Activated T-cell treated with anti-CD3 and anti-CD28 coated beads, Interleukin-2, amount 50 U/mL, for 72 hours (primary cell): ENCODE measurements at places on chromosomes 4 and X. TPM values are rescaled to one million over a fixed set of nuclear protein-coding genes. Genes with fewer than 3 reads are reported as not detected.
A peak's percentile ranks its signal among the peaks of the same experiment; 100 is the strongest.

PABPC1L2A gene
- not detected for total RNA-seq

MAGEA6 gene
- total RNA-seq: not detected

GRCh38 chr4:23232987-23233386, 540.2 kb downstream of the GBA3 start:
- no peak overlapping the region for H3K4me3 ChIP-seq
- H3K27ac ChIP-seq: no peak overlapping the region
- H3K4me1 ChIP-seq: no peaks in the 10 kb centered on the region
- DNase-seq: no peak

GRCh38 chrX:120310861-120311726, at the start of gene TMEM255A:
Gene TMEM255A (minus strand): TSS chrX:120311461. CDS start chrX:120311309, 152 bp downstream.
- peak within 1 kb of the TSS; percentile 85 for H3K4me3 ChIP-seq
- no peak within 1 kb of the TSS for H3K27ac ChIP-seq
- DNase-seq: peak; percentile 6
- H3K36me3 ChIP-seq: no peaks in the 10 kb centered on the region
- H3K27me3 ChIP-seq: peaks cover 73% of the 10 kb centered on the region

DNA sequence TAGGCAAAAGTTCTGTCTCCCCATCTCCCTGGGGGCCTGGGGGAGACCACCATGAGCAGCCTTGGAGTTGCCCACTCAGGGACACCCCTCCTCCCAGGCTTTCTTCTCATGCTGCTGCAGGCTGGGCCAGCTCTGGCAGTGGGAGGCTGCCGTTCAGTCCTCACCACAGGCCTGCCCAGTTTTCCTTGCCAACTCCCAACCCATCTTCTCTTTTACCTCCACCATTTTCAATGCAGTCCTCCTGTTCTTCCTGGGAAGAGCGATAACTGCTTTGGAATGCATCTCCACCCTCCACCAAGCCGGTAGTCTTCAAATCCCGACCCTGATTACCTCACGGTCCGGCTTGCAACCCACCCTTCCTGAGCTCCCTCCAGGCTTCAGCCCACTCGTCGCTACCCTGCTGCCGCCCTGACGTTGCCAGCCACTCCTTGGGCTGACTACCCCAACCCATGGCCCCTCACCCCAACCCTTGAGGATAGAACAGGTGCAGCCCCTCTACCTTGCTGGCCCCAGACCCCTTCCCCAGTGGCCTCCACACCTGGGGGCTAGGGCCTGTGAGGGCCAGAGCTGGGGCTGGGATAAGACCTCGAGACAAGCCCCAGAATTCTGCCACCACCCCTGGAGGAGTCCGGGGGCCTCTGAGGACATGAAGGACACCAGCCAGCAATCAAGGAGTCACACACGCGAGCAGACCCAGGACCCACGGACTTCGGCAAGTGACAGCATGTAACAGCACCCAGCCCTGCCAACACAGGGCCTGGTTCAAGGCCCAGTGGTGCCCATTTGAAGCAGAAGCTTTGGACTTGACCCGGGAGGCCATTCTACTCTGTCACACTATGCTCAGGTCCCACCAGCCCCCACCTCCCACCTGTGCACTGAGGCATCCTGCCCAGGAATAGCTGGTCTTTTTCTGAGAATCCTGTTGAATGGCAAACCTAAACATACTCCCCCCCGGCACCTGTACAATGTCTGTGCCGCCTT, 9.2 kb downstream of the WDR1 start:
- no peaks in the 10 kb centered on the region for H3K27me3 ChIP-seq
- peak overlapping the region; percentile 84 for H3K4me3 ChIP-seq
- no peak for DNase-seq
- peaks cover 30% of the 10 kb centered on the region for H3K36me3 ChIP-seq
- H3K4me1 ChIP-seq: peaks cover 100% of the 10 kb centered on the region
- peak overlapping the region; percentile 79 for H3K27ac ChIP-seq

- H3K27ac ChIP-seq: no peak overlapping the region
- no peak for DNase-seq
- H3K4me3 ChIP-seq: no peak overlapping the region
Observed at GRCh38 chrX:144637731-144638130, 609.6 kb upstream of the SPANXN1 start.
